Naive thymus-derived CD8-positive, alpha-beta T cell (primary cell): ENCODE measurements at places on chromosomes 3 and 15. TPM values are rescaled to one million over a fixed set of nuclear protein-coding genes. Genes with fewer than 3 reads are reported as not detected.

The OR5K2 gene
- not detected for total RNA-seq

The EXD1 gene
- not detected for total RNA-seq

- DNase-seq: no peak
Observed at GRCh38 chr3:27594096-27594690, 110.0 kb upstream of the SLC4A7 start.

The TLR9 gene
- total RNA-seq: 2.8 TPM

DNA sequence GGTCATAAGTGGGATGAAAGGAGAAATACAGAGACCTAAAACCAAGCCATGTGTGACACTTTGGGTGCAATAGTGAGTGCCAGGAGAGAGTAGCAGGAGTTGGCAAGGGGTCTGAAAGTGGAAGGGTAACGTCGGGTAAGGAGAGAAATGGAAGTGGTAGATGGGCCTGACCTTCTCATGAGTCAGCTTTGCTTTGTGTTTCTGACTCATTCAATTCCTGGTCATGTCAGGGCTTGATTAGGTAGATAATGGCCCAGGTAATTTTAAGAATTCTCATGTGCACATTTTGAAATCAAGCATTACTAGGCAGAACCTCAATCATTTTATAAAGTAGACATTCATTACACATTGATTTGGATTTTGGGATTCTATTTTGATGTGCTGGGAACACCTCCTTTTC lies 262.5 kb downstream of the SOX2 start:
- no peak for DNase-seq

DNA sequence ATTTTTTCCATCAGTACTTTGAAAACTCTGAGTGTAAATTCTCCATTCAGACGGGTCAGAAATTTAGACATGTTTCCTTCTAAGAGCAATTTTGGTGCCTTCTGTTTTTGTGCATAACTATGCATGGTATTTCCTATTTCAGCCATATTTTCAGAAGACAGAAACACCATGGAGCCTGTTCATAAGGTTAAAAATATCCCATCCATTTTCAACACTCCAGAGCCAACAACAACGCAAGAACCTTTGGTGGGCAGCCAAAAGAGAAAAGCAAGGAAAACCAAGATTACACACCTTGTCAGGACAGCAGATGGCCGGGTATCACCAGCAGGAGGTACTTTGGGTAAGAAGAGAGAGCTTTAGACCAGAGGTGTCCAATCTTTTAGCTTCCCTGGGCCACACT lies 275.6 kb downstream of the BBX start:
- no peak for DNase-seq

- DNase-seq: no peak
Observed at GRCh38 chr3:4461468-4462090, 5.5 kb downstream of the SUMF1 start.

DNA sequence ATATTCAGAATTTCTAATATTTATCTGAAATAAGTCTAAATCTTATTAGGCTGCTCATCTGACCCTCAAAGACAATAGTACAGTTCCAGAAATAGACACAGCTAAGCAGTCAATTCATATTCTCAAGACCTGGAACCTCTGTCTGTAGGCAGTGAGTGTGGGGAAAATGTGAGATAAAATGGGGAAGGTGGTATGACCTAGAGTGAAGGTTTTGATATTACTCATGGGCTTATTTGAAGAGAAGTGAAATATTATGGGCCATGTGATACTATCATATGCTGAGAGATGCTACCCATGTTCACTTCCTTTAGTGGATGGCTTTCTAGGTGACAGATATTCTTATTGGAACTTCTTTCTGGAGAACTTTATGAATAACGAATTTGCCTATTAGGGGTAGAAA lies 33.5 kb downstream of the TGFBR2 start:
- DNase-seq: no peak

GRCh38 chr15:52912172-52912571 lies 122.0 kb upstream of the ONECUT1 start:
- no peak for DNase-seq

The PBRM1 gene
- 72.9 TPM for total RNA-seq
